RCC 7860 (cell line): ENCODE measurements at places on chromosomes 13 and 19.
A peak's percentile ranks its signal among the peaks of the same experiment; 100 is the strongest.

DNA sequence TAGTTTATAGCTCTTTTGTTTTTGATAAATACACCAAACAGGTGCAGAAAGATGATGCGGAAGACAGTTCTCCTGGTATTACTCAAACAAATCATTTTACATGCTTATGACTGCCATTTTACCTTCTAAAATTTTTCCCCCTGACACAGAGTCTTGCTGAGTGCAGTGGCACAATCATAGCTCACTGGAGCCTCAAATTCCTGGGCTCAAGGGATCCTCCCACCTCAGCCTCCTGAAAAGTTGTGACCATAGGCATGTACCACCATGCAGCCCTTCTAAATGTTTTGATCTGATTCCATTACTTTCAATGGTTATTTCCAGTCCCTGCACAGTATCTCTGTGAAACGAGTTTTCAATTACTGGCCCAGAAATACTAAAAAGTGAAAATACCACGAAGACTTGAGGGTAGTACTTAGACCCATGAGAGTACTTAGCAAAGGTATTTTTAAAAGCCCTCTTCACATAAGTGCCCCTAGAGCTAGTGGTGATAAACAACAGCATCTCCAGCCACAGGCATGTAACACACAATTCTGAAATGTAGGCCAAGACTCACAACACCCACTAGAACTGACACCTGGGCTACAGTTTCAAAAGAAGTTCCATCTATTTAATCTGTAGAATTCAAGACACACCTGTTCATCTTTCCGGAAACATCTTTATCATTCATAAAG is 11.3 kb downstream of the HSPH1 start:
- no peak for DNase-seq

GRCh38 chr19:45045671-45046353 is 7.0 kb downstream of the CLASRP start:
- DNase-seq = no peak

DNA sequence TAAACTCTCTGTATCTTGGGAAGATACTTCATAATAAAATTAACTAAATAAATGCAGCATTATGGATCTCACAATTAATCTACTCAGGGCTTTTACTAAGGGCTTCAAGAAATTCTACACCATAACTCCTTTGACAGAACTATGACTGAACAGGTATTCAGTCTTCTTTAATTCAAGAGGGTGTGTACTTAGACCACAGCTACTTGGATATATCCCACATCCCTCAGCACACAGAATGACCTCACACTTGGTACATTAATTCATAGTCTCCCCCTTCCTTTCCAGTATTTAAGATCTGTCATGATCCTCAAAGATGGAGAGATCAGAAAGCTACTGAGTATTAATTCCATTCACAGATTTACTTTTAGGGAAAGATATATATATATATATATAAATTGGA is 11.6 kb downstream of the DIAPH3 start:
- DNase-seq = no peak

- no peak for DNase-seq
Observed at GRCh38 chr19:28210886-28211285, 1002.1 kb downstream of the UQCRFS1 start.

- DNase-seq = no peak
Observed at GRCh38 chr19:41936416-41936850, 8.2 kb upstream of the ERFL start.

GRCh38 chr19:55486971-55487923 is 989 bp upstream of the SSC5D start:
- DNase-seq = peak; percentile 50

DNA sequence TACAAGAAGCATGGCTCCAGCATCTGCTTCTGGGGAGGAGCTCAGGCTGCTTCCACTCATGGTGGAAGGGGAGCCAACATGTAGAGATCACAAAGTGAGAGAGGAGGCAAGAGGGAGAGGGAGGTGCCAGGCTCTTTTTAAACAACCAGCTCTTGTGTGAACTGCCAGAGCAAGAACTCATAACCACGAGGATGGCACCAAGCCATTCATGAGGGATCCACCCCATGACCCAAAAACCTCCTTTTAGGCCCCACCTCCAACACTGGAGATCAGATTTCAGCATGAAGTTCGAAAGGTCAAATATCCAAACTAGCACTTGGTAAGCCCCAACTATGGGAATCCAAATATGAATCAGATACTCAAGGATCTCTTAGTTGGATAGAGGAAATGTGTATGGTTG is 131.2 kb downstream of the RXFP2 start:
- DNase-seq = no peak

DNA sequence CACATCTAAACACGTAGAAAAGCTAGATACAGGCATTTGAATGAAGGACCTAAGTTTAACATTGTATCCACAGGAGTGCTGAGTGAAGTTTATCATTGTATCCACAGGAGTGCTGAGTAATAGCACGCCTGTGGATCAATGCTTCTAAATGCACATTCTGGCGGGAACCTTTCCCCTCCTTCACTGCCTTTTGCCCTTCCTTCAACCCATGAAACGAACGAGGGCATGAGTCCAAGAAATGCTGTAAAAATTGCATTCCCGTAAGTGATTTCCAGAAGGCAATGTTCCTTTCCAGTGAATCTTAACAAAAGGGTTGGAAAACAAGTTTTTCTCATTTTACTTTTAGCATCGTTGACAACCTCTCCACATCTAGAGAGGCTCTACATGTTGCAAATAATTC is 88.1 kb downstream of the ZDHHC20 start:
- no peak for DNase-seq

DNA sequence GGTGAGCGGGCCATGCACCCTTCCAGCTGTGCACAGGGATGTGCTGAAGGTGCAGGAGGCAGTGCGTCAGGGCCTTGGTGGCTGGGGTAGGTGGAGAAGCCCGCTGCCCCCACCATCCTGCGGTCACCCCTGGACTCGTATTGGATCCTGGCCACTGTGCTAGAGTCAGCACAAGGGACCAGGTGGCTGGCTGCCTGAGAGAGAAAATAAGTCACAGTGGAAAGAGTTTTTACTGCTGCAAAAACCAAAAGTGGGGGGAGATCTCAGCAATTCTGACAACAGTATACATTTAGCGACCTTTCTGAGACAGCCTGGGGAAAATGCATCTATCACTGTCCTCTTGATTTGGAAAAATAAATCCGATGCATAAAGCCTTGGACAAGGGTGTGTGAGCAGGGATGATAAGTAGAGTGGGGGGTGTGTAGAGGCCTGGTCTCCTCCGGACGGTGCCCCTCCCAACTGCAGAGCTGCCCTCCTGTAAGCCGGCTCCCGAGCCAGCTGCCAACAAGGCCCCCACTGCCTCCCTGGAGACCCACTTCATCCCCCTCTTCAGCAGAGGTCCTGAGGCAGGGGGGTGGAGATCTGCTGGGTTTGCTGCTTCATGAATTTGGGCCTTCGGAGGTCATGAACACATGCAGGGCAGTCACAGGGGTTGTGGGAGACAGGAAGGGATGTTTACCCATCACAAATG is 84.2 kb downstream of the SLC7A1 start:
- no peak for DNase-seq

GRCh38 chr13:94327318-94327717 is 152.2 kb downstream of the DCT start:
- DNase-seq = no peak

- peak; percentile 82 for DNase-seq
Observed at GRCh38 chr19:51688671-51689571, 4.2 kb upstream of the SPACA6 start.

DNA sequence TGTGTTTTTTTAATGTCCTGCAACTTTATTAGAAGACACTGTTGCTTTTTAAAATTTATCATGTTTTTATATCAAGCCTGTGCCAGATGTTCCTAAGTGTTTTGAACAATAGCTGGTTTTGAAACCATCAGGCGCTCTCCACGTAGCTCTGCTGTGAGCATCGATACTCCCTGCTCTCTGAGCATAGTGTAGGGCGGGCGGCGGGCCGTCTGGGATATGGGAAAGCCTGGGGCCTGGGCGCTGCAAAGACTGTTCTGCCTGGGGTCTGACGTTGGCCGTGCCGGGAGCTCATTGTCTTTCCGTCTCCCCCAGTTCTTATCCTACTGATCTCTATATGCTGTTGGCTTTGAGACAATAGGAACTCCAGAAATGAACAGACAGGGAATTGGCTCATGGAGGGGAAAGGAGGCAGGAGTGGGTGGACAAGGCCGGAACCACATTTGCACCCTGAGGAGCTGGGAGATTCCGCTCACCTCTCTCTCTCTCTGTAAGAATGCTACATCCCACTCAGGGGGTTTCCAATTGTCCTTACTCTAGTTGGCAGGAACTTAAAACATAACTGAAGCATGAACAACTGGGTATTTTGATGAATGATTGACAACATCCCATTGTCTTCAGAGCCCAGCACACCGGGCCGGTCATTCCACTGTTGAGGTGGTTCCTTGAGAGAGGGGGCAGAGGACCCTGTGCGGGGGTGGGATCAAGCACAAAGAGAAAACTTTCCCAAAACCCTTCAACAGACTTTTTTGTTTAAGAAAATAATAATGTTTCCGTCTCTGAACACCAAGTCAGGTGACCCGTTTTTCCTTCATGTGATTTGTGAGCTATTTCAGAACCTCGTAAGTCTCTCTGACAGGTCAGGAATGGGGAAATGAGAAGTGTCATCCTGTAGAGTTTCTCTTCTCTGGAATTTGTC is 64.7 kb downstream of the COL4A2 start:
- DNase-seq = peak; percentile 90

DNA sequence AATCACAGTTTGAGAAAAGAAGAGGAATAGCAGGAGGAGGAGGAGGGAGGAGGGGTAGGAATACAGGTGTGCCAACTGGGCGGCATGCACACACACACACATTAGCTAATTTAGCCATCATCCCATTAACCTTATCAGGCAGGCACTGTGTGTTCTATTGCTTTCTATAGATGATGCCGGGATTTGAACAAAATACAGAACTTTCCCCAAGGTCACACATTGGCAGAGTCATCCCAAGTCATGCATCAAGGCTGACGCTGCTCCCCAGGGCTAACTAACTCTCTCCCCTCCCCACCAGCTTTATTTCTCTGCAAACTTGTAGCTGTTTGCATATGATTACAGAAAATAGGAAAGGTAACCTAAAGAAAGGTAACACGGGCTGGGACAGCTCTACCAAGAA is 83.0 kb downstream of the NUFIP1 start:
- DNase-seq = no peak

- DNase-seq = no peak
Observed at GRCh38 chr13:36068566-36068965, 62.6 kb downstream of the DCLK1 start.

DNA sequence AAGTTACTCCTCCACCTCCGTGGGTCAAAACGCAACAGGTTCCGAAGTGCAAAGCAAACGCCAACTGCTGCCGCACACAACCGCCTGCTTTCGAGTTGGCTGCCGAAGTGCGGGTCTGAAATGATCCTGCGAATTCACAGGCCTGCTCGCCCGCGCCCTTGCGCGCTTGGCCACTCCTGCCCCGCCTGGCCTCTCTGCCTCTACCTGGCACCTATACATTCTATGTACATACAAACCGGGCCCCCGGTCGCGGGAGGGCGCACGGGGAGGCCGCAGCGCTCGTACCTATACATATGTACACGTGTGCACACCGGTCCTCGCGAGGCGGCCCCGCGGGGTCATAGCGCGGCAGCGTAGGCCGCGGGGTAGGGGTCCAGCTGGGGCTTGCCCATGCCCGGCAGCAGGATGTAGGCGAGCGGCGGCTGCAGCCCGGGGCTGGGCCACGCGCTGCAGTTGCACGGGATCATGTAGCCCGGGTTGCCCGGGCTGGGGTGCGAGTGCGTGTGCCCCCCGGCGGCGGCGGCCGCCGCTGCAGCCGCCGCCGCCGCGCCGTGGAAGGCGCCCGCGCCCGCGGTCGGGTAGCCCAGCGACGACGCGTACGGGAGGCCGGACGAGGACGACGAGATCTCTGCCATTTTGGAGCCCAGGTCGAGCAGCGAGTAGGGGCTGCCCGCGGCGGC is 1.3 kb downstream of the SOX21 start:
- DNase-seq = no peak

DNA sequence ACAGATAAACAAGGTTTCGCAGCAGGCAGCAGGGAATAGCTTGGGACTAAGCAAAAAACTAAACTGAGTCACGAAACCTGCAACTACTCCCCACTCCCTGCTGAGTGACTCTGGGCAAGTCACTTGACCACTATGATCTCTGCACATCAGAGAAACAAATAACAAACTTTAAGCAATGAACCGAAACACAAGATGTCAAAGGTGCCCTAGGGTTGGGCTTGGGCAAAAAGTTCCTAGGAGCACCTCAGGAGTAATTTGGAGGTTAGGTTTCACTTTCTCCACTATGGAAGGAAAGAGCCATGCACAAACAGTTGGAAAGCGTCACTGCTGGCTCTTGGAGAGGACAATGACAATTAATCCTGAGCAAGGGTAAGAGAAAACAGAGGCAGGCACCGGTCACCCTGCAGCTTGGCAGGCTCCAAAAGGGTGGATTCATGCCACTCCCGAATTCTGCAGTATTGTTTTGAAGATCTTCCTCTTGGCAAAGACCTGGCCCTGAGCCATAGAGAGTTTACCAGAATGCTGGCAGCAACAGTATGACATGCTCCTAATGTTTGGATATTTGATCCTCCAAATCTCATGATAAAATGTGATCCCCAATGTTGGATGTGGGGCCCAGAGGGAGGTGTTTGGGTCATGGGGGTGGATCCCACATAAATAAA is 60.3 kb downstream of the CRYL1 start:
- DNase-seq = no peak

DNA sequence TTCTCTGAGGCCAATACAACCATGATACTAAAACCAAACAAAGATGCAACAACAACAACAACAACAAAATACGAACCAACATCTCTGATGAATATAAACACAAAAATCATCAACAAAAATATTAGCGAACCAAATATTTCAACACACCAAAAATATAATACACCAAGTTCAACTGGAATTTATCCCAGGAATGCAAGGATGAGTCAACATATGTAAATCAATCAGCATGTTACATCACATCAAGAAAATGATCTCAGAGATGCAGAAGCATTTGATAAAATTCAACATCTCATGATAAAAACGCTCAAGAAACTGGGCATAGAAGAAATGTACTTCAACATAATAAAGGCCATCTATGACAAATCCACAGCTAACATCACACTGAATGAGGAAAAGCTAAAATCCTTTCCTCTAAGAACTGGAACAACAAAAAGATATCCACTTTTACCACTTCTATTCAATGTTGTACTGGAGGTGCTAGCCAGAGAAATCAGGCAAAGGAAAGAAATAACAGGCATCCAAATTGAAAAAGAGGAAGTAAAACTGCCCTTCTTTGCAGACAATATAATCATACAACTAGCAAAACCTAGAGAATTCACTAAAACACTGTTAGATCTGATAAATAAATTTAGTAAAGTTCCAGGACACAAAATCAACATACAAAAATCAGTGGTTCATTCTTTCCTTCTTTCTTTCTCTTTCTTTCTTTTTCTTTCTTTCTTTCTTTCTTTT is 2448.7 kb upstream of the PCDH20 start:
- DNase-seq = no peak

- no peak for DNase-seq
Observed at GRCh38 chr13:98254513-98254912, 77.4 kb upstream of the RNF113B start.

- DNase-seq = peak; percentile 23
Observed at GRCh38 chr19:4909156-4909896, at the start of gene UHRF1. UHRF1 (plus strand) TSS chr19:4909501; CDS start chr19:4910886, 1,385 bp downstream.
